Activated CD8-positive, alpha-beta memory T cell treated with anti-CD3 and anti-CD28 coated beads for 36 hours (primary cell): ENCODE measurements at places on chromosomes 5 and 9. TPM values are rescaled to one million over a fixed set of nuclear protein-coding genes. Genes with fewer than 3 reads are reported as not detected.

Gene MED27
- total RNA-seq: 35.0 TPM

Gene JAK2
- 29.2 TPM for total RNA-seq

Gene NMUR2
- total RNA-seq: not detected

Gene LHX3
- not detected for total RNA-seq

Gene FGF10
- not detected for total RNA-seq

Gene SLC23A1
- total RNA-seq: 0.65 TPM

Gene FREM1
- total RNA-seq: not detected

Gene SYNPO
- total RNA-seq: not detected

Gene TRIM23
- 6.2 TPM for total RNA-seq

Gene CHSY3
- total RNA-seq: not detected

Gene ASPN
- not detected for total RNA-seq

Gene ARHGEF39
- total RNA-seq: 13.7 TPM

Gene NME5
- total RNA-seq: not detected

Gene KCNV2
- total RNA-seq: not detected

Gene DNAI1
- total RNA-seq: not detected

Gene PAPPA
- not detected for total RNA-seq

Gene FIBCD1
- total RNA-seq: not detected

Gene PRSS3
- total RNA-seq: not detected

Gene EPB41L4A
- 0.04 TPM for total RNA-seq

Gene PCDHB14
- total RNA-seq: not detected

Gene PCDHGB6
- 0.04 TPM for total RNA-seq

Gene PHF2
- total RNA-seq: 19.7 TPM

Gene NUP188
- total RNA-seq: 136 TPM

Gene INSL4
- not detected for total RNA-seq

Gene PDE4D
- 29.0 TPM for total RNA-seq

Gene THBS4
- total RNA-seq: 1.7 TPM

Gene GRIN1
- not detected for total RNA-seq

Gene GRIA1
- not detected for total RNA-seq

Gene SLC27A6
- not detected for total RNA-seq

Gene CDX1
- total RNA-seq: not detected

Gene DOCK8
- 133 TPM for total RNA-seq

Gene IFNA13
- not detected for total RNA-seq

Gene NCS1
- total RNA-seq: 21.8 TPM

Gene LAMC3
- total RNA-seq: 0.10 TPM

Gene RANBP3L
- total RNA-seq: not detected
